ENCODE measurements at places on chromosomes 1 and 21.

DNA sequence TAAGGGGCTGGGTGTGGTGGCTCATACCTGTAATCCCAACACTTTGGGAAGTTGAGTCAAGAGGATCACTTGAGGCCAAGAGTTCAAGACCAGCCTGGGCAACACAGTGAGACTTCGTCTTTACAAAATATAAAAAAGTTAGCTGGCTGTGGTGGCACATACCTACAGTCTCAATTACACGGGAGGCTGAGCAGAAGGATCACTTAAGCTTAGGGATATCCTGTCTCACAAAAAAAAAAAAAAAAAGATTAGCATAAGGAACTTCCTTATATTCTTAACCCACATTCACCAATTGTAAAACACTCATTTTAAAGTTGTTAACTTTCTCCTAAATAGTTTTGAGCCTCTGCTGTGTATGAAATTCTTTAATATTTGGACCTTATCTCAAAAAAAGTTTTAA, 53.1 kb downstream of the ABCD3 start:
- no peak for DNase-seq

- DNase-seq, result no peak
Measured at GRCh38 chr1:5906966-5907365, 85.3 kb downstream of the NPHP4 start.

GRCh38 chr1:186304982-186305949, 69.8 kb downstream of the TPR start:
- DNase-seq, result peak; percentile 25

GRCh38 chr21:37700641-37701202, 215.5 kb downstream of the KCNJ6 start:
- DNase-seq, result peak; percentile 84

DNA sequence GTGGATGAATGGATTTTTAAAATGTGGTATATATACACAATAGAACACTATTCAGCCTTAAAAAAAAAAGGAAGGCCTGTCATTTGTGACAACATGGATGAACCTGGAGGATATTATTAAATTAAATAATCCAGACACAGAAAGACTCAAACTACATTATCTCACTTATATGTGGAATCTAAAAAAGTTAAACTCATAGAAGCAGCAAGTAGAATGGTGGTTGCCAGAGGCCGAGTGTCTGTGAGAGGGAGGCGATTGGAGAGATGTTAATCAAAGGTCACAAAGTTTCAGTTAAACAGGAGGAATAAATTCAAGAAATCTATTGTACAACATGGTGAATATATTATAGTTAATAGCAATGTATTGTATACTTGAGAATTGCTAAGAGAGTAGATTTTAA, 39.7 kb downstream of the ZC3H11B start:
- DNase-seq, result no peak
